ENCODE measurements at places on chromosomes 13 and 19.

- no peak for DNase-seq
Measured at GRCh38 chr13:106905380-106906162, 337.6 kb upstream of the ARGLU1 start.

DNA sequence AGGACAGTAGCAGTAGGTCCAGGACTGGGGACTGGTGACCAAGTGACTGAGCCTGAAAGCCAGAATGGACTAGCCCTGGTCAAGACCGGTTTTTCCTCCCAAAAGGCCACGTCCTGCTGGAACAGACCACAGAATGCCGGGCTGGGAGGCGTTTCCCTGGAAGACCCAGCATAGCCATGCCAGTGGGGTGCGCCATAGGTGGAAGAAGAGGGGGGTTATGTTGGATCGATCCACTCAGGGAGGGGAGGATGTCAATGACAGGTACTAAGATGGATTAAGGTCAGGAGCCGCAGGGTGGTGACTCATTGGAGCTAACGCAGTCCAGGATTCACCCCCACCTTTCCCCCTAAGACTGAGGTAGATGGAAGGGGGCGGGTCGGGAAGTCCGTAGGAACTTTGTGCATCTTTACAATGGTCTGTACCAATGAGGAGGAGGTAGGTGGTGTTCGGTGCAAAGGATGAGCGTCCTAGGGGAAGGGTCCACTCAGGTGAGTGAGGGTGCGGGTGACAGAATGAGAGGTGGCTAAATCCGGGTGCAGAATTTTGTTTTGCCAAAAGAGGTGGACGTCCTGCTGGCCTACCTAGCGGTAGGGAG is 21.0 kb downstream of the VASP start:
- DNase-seq, result no peak

DNA sequence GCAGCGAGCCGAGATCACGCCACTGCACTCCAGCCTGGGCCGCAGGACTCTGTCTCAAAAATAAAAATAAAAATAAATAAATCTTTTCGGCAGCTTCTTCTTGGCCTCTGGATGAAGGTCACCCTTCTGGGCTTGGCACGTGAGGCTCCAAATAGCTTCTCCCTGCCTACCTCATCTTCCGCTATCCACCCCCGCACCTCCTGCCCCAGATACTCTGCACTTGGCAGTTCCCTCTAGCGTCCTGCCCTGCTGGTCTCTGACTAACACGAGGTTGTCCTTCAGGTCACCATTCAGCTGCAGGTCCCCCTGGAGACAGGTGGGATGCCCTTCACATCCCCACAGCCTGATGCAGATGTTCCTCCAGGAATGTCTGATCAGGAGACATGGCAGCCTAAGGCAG is 8.5 kb upstream of the CCL25 start:
- no peak for DNase-seq

- DNase-seq, result no peak
Measured at GRCh38 chr13:28494504-28494777, 487 bp downstream of the FLT1 start.

- DNase-seq, result no peak
Measured at GRCh38 chr19:38093587-38093986, 130.4 kb downstream of the DPF1 start.

DNA sequence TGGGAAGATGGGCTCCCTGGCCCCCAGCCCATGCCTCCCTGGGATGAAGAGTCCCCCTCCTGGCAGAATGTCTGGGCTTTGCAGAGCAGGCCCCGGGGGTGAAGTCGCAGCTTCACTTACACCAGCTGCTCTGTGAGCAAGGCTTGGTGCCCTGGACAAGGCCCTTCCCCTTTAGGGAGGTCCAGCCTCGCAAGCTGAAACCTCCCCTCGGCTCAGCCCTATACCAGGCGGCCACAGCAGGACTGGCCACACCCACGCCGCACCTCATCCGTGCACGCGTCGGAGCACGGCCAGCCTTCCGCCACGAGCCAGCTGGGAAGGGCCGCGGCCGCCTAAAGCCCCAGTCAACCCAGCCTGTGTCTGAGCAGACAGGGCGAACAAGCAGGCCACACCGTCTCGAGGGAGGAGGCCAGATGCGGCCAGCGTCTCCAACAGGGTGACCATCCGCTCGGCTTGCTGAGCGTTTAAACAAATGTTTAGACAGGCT is 83.2 kb upstream of the MCF2L start:
- no peak for DNase-seq

DNA sequence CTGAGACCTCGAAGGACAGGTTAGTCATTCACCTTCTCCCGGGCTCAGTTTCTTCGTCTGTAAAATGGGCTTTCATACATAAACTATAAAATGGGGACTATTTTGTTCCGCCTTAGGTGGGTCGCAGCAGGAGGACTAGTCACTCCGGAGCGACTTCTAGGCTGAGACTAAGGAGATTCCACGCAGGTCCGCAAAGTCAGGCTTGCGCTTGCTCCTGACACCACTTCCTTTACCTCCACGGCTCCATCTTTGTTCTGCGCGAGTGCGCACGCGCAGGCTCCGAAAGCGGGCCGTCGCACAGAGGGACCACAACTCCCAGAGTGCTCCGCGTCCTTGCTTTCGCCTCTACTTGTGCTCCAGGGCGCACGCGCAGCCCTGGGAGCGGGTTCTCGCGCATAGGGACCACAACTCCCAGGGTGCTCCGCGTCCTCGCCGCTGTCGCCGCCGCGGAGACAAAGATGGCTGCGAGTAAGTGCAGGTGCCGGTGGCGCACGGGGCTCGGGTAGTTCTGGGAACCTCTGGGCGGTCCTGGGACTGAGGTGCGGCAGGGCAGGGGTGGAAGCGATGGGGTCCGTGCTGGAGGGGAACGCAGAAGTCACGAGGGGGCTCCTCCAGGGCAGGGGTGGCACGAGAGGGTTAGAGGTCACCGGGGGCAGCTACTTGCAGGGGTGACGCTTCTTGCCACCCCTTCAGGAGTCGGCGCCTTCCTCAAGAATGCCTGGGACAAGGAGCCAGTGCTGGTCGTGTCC is at the start of gene NDUFA3:
TSS of gene NDUFA3 (plus strand) at position 435 of the 749 bp plus-strand sequence. CDS start at position 459, 24 bp downstream.
- peak; percentile 98 for DNase-seq

- DNase-seq, result no peak
Measured at GRCh38 chr19:50000038-50000840, 24.9 kb downstream of the VRK3 start.

- DNase-seq, result no peak
Measured at GRCh38 chr13:102729560-102730270, 34.9 kb upstream of the METTL21C start.

DNA sequence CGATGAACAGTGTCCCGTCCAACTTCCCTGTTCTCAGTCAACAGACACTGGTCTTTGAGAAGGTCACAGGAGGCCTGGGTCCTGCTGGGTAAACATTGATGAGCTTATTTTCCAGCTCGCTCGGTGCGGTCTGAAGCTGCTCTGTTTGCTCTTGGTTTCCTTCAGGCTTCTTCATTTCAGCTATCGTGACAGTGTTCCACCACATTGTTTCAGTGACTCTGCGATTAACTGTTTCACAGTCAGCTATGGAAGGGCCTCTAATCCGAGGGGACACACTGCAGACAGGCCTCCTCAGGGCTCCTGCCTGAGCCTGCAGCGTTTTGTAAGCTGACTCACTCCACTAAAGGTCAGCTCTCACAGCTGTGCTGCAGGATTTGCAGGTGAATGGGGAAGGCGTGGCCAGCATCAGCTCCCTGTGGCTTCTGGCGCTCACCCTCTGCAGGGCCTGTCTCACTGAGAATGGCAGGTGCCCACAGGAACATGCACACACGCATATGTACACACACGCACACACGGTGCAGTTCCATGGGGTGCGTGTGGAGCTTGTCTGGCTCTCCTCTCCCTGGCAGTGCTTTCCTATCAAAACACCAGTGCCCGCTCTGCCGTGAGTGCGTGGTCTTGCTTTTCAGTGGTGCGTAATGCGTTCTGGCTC is 62.9 kb upstream of the MCF2L start:
- DNase-seq, result no peak

DNA sequence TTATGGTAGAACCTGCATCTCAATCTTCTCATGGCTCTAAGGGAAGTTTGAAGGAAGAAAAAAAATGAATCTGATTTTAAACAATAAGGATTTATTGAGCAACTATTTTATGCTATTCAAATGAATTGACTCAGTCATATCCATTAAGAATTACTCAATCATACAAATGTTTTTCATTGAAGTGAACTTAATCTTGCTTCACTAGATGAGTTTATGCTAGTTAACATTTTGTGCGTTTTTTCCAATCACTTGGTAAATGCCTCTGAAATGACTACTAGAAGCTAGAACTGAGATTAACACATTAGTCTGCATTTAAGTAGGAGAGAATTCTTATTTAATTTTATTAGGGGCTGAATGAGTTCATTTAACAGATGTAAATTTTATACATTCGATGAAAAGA is 25.2 kb downstream of the RXFP2 start:
- no peak for DNase-seq

DNA sequence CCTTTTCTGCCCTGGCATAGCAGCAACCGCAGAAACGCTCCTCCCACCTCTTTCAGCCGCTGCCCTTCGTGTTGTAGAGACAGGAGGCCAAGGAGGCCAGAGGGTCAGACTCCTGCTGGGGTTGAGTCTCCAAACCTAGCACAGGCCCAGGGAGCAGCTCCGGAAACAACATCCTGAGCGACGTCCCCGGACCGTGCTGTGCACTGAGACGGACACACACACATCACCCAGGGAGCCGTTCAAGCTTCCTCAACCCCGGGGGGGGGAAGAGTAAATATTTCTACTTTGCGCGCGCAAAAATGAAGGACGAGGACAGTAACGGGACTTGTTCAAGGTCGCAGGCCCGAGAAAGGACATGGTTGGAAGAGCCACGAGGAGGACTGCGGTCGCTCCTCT is 657 bp downstream of the ZNF550 start:
- DNase-seq, result no peak

- no peak for DNase-seq
Measured at GRCh38 chr19:38020311-38020710, 113.3 kb downstream of the SIPA1L3 start.

DNA sequence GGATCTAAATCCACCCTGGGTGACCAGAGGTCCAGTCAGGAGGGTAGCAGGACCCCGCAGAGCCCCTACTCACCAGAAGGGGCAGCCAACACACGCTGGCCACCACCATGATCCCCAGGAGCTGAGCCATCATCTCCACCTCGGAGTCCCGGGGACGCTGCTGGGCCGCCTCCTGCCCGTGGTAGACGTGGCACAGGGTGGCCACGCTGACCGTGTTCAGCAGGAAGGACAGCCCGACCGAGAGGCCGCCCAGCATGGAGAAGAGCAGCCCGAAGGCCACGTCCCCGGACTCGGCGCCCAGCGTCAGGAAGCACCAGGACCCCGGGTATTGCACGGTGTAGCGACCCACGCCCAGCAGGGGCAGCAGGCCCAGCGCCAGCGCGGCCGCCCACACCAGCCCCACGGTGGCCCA is 6.9 kb downstream of the TBXA2R start:
- no peak for DNase-seq

- DNase-seq, result no peak
Measured at GRCh38 chr19:55146078-55146704, 2.8 kb downstream of the TNNT1 start.

DNA sequence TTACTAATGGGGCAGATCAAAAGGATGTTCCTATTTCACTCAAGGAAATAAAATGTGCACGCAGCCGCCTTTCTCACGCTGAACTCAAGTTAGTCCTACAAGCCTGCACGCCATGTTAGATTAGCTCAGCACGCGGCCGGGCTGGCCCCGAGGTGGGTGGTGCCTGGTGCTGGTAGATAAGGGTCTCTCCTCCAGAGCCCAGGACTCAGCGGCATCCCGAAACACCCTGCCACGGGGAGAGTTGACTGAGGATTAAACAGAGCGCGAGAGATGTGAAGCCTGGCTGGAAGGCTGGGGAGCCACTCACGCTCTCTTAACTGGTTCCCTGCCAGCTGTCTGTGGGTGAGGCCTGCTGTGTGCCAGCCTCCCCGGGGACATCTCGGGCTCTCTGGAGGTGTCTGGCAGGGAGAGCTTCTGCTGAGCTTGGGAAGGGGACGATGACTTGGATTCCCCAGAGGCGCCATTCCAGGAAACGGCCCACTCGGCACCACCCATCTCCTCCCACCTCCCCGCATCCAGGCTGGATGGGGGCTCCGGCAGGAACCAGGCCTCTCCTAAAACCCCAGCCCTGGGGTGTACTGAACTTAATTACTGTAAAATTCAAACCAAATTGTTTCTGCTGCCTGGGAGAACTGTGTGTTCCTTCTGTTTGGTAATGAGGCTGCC is 122.2 kb downstream of the KDM4B start:
- DNase-seq, result no peak

DNA sequence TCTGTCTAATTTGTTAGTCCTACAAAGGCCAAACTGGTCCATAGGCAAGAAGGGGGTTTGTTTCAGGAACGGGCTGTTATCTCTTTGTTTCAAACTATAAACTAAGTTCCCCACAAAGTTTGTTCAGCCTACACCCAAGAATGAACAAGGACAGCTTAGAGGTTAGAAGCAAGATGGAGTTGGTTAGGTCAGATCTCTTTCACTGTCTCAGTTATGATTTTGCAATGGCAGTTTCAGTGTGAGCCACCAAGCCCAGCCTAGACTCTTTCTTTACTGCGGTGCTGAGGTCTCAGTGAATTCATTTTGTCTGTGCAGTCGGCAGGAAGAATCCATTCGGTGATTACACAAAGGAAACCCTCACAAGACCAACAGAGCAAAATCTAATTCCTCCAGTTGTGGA is 56.6 kb upstream of the ABCC4 start:
- DNase-seq, result no peak

- no peak for DNase-seq
Measured at GRCh38 chr19:13796301-13797057, 1.2 kb downstream of the ZSWIM4 start.

DNA sequence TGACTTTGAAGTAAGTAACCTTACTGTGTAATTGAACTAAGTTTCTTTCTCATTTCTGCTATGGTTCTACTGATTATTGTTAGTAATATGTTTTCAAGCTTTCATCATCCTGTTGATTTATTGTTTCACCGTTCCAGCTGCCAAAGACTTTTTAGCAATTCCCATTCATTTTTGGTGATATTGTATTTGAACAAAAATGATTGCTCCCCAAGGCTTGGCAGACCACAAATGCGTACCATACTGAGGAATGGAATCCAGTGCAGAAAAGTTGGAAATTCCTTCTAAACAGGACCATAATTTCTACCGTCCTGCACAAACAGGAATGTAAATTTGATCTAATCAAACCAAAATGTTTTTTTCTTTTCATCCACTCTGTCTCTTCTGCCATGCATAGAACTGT is 10.7 kb downstream of the EPSTI1 start:
- no peak for DNase-seq

DNA sequence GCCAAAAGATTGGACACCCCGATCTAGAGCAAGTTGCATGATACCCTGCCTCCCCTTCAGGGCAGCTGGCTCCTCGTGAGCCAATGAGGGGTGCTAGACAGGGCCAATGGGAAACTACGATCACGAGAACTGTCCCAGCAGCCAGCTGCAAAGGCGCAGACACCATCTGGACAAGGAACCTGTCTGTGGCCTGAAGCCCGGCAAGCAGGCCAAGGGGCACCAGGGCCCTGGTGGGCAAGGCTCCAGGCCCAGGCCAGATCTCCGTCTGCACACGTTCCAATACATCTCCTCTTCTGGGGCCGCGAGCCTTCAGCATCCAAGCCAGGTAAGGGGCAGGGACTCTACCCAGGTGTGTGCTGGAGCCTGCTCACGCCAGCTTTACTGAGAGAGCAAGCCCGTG is 20.2 kb downstream of the MED26 start:
- no peak for DNase-seq

GRCh38 chr19:3064011-3064330 is 1.7 kb upstream of the TLE5 start:
- DNase-seq, result no peak

- no peak for DNase-seq
Measured at GRCh38 chr13:87172166-87172835, 498.9 kb upstream of the SLITRK5 start.

Data from activated T-helper 1 cell treated with Interleukin-2 at 50 U/mL for 16 hours (primary cell).